ENCODE measurements at places on chromosomes 12 and 14.

DNA sequence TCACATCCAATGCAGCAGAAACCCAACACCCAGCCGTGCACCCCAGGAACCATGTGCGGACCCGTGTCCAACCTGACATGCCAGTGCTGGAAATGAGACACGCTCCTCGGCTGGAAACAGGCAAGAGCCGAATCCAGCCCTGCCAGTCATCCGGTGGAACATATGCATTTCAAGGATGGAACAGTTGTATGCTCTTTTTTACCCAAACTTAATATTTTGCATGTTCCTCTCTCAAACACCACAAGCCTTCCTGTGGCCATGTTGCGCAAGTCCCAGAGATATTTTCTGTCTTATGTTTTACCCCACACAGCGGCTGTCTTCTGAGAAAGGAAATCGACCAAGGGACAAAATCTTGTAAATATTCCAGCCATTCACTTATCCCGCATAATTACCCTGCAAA, 196.9 kb downstream of the BCL11B start:
- no peak for DNase-seq

DNA sequence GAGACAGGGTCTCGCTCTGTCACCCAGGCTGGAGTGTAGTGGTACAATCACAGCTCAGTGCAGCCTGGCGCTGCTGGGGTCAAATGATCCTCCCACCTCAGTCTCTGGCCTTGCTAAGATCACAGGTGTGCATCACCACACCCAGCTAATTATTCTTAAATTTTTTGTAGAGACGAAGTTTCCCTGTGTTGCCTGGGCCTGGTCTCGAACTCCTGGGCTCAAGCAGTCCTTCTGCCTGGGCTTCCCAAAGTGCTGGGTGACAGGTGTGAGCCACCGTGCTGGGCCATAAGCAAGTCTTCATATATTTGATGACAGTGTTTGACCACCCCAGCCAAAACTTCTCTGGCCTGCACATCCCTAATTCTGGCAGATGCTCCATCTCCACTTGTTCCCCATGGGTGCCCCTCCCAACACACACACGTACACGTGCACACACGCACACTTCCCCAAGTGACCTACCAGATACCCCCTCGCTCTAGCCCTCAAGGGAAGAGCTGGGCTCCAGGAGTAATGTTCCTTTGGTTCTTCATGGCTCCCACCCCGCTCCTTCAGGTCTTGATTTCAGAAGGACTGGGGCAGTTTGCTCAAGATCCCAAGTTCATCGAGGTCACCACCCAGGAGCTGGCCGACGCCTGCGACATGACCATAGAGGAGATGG, 104.3 kb upstream of the FKBP4 start:
- no peak for DNase-seq

DNA sequence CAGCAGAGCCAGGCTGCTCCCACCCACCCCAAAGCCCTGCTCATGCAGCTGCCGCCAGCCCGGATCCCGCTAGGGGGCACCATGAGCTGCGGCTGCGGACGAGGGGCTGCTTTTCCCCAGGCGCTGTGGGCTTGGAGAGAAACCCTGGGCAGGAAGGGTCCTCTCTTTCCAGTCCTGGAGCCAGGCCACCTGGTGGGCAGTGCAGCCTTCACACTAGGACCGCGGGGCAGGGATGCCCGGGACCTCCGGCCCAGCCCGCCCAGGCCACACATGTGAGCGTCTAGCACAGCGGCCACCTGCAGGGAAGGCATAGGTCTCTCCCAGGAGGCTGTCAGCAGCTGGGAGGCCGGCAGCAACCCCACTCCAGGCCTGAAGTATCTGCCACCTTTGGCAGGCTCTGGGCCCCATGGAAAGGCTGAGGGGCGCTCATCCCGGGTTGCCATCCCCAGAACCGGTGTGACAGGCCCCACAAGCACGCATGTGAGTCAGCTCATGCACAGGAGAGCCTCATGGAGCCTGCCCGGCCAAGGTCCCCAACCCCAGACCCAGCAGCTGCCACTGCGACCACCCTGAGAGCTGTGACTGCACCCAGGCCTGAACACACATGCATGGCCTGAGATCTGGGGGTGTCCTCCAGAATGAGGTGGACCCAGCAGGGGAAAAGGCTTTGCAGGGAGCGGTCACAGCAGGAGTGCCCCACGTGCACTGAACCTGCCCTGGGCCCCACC, 280.0 kb upstream of the RTL1 start:
- peak; percentile 48 for DNase-seq

- DNase-seq, result no peak
Observed at GRCh38 chr12:22624548-22624869, 462 bp upstream of the ETNK1 start.

GRCh38 chr12:84624601-84625000, 288.0 kb downstream of the SLC6A15 start:
- DNase-seq, result no peak

DNA sequence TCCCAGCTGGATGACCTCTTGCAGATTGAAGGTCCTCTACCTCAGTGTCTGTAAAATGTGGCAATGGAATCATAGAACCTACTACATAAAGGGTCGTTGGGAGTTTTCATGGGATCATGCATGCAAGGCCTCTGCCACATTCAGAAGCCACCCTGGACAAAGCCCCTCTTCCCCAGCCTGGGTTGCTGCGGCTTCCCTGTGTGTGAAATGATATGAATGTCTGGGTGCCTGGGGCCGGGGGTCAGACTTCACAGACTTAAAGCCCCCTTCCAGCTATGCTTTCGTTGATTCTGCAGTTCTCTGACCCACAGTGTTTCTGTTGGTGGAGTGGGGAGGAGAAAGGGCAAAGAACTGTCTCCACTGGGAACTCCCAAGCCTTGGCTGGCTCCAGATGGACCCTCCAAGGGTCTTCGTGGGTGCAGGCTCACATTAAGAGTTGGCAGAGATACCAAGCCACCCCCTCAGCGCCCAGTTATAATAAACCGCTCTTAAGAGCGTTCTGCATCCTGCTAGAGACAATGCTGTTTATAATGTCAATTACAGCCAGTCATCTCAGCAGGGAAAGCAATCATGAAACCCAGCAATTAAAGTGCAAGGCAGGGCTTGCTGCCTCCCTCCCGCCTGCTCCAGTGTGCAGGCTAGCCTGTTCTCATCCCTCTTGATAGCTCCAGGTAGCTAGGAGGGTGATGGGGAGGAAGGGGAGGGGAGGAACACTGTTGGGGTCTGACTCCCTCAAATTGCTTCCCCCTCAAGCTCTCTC, 210.9 kb upstream of the FKBP4 start:
- no peak for DNase-seq

- no peak for DNase-seq
Observed at GRCh38 chr12:42442888-42443287, 116.9 kb downstream of the PPHLN1 start.

All from SK-N-SH (cell line).